T-helper 2 cell treated with Interferon-gamma antibody and Interleukin-4, amounts not matched to agents 100 ng/mL and 5 ng/mL, for 36 hours (primary cell): ENCODE measurements at places on chromosomes 7 and 10. TPM values are rescaled to one million over a fixed set of nuclear protein-coding genes. Genes with fewer than 3 reads are reported as not detected.

Gene RSU1
- total RNA-seq, result 86.9 and 89.0 TPM in 2 replicates

Gene TRIM73
- total RNA-seq, result 10.5 and 11.1 TPM in 2 replicates

Gene C10orf95
- 0.18 and 0.30 TPM in 2 replicates for total RNA-seq

Gene NKX2-3
- not detected in 2 replicates for total RNA-seq

Gene WIPF3
- not detected in 2 replicates for total RNA-seq

Gene RASSF4
- 0.23 and 0.30 TPM in 2 replicates for total RNA-seq
